Mesenchymal stem cell (in vitro differentiated cells and primary cell): ENCODE measurements at places on chromosomes 1 and 21.
A peak's percentile ranks its signal among the peaks of the same experiment; 100 is the strongest.

GRCh38 chr1:191969290-191969689, 189.0 kb upstream of the RGS18 start:
- DNase-seq, result no peak

DNA sequence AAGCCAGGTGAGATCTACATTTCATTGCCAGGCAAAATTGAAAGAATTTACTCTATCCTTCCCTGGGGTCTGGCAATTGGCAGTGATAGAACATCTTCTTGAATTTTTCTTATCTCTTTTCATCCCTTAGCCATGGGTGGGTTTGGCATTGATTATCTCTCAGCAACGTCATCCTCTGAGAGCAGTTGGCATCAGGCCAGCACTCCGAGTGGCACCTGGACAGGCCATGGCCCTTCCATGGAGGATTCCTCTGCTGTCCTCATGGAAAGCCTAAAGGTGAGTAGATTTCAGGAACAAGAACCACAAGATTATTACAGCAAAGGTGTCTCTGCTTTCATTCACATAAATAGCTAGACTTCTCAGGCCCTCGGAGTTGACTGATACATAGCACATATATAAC, 39.3 kb downstream of the NCF2 start:
- no peak for DNase-seq

DNA sequence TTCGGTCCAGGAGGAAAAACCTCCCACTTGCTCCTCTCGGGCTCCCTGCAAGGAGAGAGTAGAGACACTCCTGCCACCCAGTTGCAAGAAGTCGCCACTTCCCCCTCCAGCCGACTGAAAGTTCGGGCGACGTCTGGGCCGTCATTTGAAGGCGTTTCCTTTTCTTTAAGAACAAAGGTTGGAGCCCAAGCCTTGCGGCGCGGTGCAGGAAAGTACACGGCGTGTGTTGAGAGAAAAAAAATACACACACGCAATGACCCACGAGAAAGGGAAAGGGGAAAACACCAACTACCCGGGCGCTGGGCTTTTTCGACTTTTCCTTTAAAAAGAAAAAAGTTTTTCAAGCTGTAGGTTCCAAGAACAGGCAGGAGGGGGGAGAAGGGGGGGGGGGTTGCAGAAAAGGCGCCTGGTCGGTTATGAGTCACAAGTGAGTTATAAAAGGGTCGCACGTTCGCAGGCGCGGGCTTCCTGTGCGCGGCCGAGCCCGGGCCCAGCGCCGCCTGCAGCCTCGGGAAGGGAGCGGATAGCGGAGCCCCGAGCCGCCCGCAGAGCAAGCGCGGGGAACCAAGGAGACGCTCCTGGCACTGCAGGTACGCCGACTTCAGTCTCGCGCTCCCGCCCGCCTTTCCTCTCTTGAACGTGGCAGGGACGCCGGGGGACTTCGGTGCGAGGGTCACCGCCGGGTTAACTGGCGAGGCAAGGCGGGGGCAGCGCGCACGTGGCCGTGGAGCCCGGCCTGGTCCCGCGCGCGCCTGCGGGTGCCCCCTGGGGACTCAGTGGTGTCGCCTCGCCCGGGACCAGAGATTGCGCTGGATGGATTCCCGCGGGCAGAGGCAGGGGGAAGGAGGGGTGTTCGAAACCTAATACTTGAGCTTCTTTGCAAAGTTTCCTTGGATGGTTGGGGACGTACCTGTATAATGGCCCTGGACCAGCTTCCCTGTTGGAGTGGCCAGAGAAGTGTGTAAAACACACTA, 45.3 kb downstream of the MRPL39 start:
- DNase-seq, result peak; percentile 79

DNA sequence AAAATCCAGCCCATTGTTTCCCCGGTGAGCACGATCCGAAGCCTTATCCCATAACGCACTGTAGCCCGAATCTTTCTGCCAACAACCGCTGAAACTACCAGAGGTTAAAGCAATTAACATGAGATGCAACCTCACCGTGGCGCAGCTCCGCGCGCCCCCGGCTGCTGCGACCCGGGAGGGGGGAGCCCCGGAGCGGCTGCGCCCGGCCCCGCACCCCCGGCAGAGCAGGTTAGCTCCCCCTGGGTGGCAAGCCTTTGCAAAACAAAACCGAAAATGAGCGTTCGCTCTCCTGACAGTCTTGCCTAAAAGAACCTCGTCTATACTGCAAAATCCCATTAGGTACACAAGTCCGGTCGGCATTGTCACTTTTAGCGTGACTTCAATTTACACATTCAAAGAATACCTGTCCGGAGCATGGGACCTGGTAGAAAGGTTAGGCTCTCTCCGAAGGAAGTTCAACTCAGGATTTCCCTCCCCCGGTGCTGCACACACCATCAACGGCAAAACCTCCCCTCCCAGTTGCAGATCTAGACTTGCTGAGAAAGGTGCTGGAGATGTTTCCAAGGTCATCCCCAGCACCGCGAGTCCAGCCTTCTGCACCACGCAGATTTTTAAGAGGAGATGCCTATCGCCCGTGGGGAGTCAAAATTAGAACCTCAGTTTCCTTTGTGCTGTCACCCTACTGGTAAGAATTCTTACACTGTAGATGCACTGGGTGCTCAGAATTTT, 107.5 kb downstream of the ZNF281 start:
- DNase-seq, result peak; percentile 65

- DNase-seq, result no peak
Measured at GRCh38 chr1:162029157-162029556, 5.5 kb upstream of the OLFML2B start.

DNA sequence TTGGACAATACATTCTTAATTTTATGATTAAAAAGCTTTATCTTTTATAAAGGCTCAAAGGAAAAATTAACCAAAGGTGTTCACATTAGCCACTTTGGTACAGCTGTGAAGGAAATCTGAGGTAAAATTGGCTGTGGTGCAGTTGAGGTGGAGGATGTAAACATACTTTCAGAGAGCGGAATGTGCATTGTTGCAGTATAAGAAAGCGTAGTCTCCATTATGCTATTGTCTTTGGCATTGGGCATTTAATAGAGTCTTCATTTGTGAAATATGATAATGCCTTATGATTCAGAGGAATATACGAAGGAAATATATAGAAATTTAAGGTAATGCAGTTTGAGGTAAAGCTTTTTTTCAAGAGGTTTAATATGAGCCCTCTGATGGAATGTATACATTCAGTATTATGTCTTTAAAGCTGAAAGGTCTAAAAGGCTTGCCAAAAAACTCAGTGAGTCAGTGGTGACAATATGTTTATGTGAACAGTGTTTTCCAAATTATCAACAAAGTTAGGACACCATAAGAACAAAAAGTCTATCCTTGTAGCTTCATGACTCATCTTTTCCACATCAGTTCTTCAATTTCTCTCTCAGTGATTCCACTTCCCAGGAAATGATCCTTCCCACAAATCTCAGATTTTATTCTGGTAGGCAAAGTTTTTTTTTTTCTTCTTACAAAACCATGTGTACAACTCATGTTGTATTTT, 26.9 kb upstream of the DDR2 start:
- peak; percentile 96 for DNase-seq

GRCh38 chr1:19003371-19004290, 47.2 kb upstream of the IFFO2 start:
- DNase-seq, result no peak

- DNase-seq, result peak; percentile 63
Measured at GRCh38 chr21:43716376-43717165, 2.4 kb upstream of the PDXK start.

DNA sequence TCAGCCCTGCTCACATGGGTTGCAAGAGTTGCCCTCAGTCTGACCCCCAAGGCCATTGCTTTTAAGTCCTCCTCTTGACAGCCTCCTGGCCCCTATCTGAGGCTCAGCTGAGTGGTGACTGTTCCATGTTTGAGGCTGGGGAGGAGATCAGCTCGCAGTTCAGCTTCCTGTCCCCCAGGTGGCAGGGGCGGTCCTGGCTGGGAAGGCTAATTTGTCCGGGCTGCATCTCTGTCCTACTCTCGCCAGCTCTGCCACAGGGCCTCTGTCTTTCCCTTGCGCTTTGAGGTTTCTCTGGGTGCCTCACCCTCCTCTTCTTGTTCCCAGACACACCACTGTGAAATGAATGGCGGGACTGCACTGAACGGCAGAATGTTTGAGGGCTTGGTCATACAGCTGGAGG, 157.3 kb downstream of the KCNJ6 start:
- peak; percentile 65 for DNase-seq

DNA sequence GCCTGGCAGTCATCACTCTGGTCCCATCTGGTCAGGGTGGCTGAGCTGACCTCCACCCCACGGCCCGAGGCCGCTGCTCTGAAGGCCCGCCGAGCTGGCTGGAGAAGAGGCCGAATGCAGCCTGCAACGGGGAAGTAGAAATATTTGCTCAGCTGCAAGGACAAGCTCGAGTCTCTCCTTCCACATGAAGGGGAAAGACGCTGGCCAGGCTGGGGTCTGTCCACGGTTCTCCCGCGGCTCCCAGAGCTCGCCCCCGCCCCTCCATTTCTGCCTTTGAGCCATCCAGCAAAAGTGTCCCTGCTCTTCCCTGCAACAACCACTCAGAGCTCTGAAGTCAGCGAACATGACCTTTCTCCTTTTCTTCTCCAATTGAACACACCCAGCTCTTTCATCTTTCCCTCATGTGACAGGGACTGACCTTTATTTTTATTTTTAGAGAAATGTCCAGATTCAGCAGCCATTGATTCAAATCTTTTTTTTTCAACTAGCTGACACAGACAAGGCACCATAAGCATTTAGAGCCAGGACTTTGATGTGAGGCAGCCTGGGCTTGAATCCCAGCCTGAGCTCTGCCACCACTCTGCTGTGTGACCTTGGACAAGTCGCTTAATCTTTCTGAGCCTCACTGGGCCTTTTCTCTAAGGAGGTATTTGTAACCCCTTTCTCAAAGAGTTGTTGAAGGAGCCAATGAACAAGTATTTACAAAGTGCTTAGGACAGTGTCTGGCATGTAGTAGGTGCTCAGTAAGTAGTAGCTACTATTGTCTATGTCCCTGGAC, 149.3 kb upstream of the WNT4 start:
- DNase-seq, result no peak

GRCh38 chr1:85998105-85998855, 158.3 kb downstream of the COL24A1 start:
- DNase-seq, result no peak
